ENCODE measurements at places on chromosomes 3 and 15. TPM values are rescaled to one million over a fixed set of nuclear protein-coding genes. Genes with fewer than 3 reads are reported as not detected.

The RASGRP1 gene
- 64.2 TPM for total RNA-seq

The MOBP gene
- not detected for total RNA-seq

The ATP8B4 gene
- 15.9 TPM for total RNA-seq

The TJP1 gene
- not detected for total RNA-seq

The SI gene
- total RNA-seq: not detected

The TRIM42 gene
- total RNA-seq: not detected

The BFSP2 gene
- not detected for total RNA-seq

The NMD3 gene
- total RNA-seq: 76.0 TPM

All from activated CD8-positive, alpha-beta memory T cell treated with anti-CD3 and anti-CD28 coated beads for 36 hours (primary cell).